ENCODE measurements at places on chromosomes 1 and 21.

GRCh38 chr1:9246841-9247785 lies 12.5 kb downstream of the H6PD start:
- DNase-seq, result no peak

GRCh38 chr1:229325401-229325800 lies 17.4 kb downstream of the CCSAP start:
- no peak for DNase-seq

DNA sequence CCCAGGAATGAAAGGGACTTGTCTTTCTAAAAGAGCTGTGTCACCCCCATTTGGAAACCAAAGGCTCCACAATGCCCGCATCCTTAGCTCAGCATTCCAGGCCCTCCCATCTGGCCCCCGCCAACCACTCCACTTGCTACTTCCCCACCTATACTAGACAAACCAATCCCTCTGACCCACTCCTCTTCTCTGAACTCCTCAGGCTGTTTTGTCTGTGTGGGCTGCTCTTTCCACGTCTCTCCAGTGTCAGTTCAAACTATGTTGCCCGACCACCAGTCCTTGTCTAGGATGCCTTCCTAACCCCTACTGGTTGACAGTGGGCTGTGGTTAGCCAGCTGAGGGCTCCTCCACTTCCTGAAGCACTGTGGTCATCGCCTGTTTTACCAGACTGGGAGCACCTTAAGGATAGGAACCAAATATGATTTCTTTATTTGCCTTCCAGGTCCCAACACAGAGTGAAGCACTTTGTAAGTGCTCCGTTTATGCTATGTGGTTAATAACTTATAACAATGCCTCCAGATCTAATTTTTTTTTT lies 8.1 kb upstream of the COA7 start:
- DNase-seq, result no peak

- DNase-seq, result no peak
Measured at GRCh38 chr1:4344065-4344732, 310.2 kb upstream of the AJAP1 start.

- peak; percentile 18 for DNase-seq
Measured at GRCh38 chr1:33735624-33736023, 128.3 kb upstream of the HMGB4 start.

GRCh38 chr1:70754701-70755100 lies 292.9 kb downstream of the PTGER3 start:
- DNase-seq, result no peak

DNA sequence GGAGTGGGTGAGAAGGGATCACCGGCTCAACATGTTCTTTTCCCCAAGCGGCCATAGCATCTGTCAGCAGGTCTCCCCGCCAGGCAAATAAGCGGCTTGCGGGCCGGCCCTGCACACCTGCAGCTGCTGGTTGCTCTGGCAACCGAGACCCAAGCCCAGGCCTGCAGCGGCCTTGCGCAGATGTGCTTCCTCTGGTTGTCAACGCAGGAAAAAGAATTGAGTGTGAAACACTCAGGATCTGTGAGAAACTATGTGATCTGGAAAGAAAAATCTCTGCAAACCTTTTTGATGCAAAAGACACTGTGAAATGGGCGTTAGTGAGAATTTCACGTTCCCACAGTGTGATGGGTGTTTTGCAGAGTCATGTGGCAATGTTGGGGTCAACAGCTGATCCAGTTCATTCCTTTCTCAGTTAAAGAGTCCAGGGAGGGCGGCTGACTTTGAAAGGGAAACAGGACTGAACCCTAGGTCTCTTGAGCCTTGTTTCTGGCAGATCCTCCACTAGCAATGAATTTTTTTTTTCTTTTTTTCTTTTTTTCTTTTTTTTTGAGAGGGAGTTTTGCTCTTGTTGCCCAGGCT lies 28.4 kb downstream of the TOMM20 start:
- no peak for DNase-seq

DNA sequence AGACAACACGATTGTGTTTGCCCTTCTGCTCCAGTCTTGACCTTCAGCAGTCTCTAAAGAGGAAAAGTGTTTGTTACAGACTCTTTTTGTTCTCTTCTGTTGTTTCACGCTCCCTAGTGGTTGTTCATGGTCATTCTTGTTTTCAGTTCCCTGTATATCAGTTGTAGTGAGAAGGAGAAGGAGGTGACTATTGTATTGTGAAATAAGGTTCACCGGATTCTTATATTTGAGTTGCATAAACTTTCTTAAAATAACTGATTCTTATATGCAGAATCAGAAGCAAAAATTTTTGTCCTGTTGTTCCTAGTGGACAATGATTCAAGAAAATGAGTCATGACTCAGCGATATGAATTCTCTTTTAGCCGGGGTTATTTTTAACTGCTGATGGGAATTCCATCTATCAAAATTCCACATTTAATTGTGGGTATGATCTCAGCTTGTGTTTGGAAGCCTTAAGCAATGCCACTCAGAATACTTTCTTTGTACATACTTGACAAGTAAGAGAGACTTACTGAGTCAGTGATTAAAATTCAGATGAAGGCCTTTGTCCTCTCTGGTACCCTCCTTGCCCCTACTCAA lies 152.2 kb downstream of the CLEC20A start:
- DNase-seq, result peak; percentile 94

GRCh38 chr1:204463125-204464060 lies 31.2 kb downstream of the PIK3C2B start:
- DNase-seq, result no peak

DNA sequence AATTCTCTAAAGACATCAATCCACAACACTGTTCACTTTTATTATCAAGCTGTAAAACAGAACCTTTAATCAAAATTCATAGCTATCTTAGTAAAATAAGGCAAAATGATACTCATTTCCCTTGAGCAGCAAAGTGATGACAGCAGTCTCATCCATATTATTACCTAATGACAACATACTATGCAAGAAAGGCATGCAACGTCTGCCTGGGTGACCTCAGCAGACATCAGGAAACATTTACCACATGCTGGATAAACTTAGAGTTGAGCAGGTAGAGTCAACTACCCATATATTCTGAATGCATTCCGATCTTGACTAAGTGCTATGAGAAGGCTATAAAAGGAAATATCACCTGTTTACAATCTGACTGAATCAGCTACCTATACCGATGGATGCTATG lies 145.1 kb downstream of the SIPA1L2 start:
- no peak for DNase-seq

DNA sequence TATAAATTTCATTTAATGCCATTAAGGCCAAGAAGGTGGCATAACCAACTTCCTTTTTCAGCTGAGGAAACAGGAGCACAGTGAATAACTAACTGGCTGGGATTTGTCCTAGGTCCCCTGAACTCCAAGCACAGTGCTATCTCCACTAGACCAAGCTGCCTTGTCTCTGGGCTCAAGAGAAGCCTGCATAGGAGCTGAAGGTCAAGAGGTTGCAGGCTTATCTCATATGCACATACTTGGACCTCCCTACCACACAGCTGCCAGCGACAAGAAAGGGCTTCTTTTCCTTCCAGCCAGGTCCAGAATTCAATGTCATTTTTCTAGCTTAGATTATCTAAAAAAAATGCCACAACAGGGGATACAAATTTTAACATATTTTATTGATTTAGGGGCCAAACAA lies 27.1 kb downstream of the AK2 start:
- no peak for DNase-seq

- no peak for DNase-seq
Measured at GRCh38 chr1:31181515-31182343, 58.0 kb downstream of the NKAIN1 start.

DNA sequence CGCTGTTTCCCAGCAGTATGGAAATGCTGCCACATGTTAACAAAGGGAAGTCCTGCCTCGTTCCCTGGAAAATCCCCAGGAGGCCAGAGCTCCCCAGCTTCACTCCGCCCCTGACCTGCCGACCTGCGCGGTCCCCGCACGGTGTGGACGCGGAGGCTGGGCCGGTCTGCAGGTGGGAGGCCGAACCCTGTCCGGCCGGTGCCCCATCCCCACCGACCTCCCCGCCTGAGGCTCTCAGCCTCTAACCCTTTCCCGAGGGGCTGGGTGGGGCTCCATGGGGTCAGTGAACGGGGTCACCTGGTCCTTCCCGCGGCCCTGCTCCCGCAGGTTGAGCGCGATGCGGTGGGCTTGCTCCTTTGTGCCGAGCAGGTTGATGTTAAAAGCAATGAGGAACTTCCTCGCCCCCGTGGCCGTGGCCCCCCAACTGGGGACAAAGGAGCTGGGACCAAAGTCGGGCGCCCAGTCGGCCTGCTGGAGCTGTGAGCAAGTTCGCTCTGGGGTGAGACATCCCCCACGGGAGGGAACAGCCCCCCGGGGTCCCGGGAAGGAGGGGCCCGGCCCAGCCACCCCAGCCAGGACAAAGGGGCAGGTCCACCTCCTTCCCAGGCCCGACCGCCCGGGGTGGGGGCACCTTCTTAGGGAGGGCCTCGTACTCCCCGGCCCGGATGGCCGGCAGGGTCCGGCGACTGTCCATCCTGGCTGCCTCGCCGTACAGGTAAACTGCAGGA lies 4.0 kb downstream of the FTCD start:
- DNase-seq, result no peak

DNA sequence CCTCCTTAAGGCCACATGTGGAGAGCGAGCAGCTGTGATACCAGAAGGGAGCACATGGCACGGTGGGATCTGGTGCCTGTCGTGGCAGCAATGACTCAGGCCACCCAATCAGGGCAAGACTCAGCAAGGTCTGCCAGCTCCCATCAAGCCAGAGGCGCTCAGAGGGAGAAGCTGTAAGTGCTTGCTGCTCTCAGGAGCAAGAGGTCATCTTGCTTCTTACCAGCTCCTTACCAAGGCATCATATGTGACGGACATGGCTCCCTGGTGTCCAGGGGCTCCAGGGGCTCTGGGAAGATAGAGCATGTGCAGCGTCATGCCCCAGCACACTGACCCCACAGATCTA lies 72.9 kb downstream of the ITPKB start:
- no peak for DNase-seq

- no peak for DNase-seq
Measured at GRCh38 chr1:197199923-197200271, 53.4 kb upstream of the ASPM start.

- DNase-seq, result no peak
Measured at GRCh38 chr1:3912809-3913685, 13.0 kb upstream of the C1orf174 start.

DNA sequence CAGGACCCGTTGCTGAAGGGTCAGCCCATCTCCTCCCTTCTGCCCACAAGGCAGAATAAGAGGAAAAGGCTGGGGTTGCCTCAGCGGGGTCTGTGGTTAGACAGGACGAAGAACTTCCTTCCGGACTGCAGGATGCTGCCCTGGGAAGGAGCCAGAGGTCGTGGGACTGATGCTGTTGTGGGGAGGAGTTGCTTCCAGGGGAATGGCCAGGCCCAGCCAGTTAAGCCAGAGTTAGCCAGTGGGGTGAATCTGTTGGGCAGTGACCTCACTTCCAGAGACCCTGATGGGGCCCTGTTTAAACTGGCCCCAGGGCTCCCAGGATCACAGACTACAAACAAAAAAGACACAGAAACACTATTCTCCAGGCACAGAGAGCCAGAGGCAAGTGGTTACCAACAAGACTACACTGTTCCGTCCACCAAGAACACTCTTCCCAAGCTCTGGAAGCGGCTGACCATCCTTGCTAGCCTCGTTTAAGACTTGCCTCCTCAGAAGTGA lies 13.0 kb downstream of the FAM229A start:
- no peak for DNase-seq

All from AG09309 (cell line).